Activated T-helper 17 cell treated with anti-CD3 and anti-CD28 coated beads, Interleukin-2, amount 50 U/mL, for 72 hours (primary cell): ENCODE measurements at places on chromosomes 11 and 22.
A peak's percentile ranks its signal among the peaks of the same experiment; 100 is the strongest.

DNA sequence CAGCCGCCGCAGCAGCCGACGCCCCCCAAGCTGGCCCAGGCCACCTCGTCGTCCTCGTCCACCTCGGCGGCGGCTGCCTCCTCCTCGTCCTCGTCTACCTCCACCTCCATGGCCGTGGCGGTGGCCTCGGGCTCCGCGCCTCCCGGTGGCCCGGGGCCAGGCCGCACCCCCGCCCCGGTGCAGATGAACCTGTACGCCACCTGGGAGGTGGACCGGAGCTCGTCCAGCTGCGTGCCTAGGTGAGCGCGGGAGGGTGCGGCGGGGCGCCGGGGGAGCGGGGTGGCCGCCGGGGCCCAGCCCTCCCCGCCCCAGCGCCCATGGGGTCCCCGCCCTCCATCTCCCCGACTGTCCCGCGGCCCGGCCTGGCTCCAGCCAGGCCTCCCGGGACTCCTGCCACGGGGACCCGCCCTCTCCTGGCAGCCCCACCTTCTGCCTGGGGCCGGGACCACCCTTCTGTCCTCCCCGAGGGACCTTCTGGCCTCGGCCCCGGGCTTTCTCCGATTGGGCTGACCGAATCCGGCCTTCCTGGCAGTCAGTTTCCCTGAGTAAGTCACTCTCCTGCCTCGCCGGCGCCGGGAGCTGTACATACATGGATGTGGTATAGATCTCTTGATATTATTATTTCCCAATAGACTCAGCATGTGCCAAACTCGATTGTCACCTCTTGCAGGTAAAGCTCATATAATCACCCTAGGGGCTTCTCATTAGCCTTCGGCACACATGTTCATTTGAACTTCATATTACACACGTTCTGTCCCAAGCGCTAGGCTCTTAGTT lies 720 bp downstream of the PACS1 start:
- peak; percentile 7 for ATAC-seq

DNA sequence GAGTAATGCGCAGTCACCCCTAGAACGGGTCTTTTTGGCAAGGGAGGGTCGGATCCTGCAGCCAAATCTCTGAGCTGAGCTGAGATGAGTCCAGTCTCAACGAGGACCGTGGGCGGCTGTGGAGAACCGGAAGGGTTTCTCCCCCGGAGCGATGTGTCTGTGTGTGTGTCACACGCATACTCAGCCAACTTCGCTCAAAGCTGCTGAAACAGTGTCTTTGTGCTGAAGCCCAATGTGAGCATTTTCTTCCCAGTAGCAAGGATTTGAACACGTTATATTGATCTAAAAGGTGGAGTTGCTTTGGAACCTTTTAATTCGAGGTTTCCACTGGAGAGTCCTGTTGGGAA lies 1.4 kb upstream of the CELSR1 start:
- peak; percentile 66 for ATAC-seq

GRCh38 chr11:70335511-70335910 lies 62.8 kb upstream of the CTTN start:
- ATAC-seq: no peak

GRCh38 chr22:40908895-40909294 lies 42.3 kb upstream of the RBX1 start:
- no peak for ATAC-seq

DNA sequence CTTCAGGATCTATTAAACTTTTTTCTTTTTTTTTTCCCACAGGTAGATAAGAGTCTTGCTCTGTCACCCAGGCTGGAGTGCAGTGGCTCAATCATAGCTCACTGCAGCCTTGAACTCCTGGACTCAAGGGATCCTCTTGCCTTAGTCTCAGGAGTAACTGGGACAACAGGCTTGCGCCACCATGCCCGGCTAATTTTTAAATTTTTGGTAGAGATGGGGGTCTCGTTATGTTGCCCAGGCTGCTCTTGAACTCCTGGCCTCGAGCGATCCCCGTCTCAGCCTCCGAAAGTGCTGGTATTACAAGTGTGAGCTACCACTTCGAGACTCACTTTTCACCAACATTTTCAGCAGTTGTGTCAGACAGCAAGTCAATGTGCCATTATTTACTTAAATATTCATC lies 962 bp downstream of the SIRT3 start:
- no peak for ATAC-seq
